ENCODE measurements at places on chromosomes 2 and 18. TPM values are rescaled to one million over a fixed set of nuclear protein-coding genes. Genes with fewer than 3 reads are reported as not detected.
A peak's percentile ranks its signal among the peaks of the same experiment; 100 is the strongest.

CD8A gene
- 1.1 TPM for total RNA-seq

POTEJ gene
- total RNA-seq: not detected

- no peak for DNase-seq
- H3K36me3 ChIP-seq: no peaks in the 10 kb centered on the region
- H3K27me3 ChIP-seq: no peaks in the 10 kb centered on the region
- no peak overlapping the region for H3K4me3 ChIP-seq
- no peaks in the 10 kb centered on the region for H3K4me1 ChIP-seq
- no peak overlapping the region for H3K27ac ChIP-seq
These were observed 180.7 kb upstream of the EPHA4 start for GRCh38 chr2:221752781-221753180.

DNA sequence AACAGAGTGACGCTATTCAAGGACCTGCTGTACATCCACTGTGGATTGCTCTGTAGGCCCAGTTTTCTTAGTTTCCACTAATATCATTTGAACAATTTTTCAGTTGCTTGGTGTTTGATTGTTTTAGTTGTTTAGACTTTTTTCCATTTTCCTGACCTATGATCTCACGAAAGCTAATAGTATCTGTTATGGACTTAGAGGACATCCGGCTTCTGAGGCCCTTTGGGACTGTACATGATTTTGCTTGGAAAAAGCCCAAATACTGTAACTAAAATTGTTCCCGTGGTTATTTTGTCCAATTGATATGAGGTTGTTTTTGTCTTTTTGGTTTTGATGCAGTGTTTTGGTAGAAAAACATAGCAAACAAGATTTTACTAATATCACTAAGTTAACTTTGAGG, 174.6 kb downstream of the PLCL1 start:
- DNase-seq: no peak
- peaks cover 8% of the 10 kb centered on the region for H3K36me3 ChIP-seq
- no peak overlapping the region for H3K27ac ChIP-seq
- no peaks in the 10 kb centered on the region for H3K27me3 ChIP-seq
- H3K4me1 ChIP-seq: peaks cover 13% of the 10 kb centered on the region
- no peak overlapping the region for H3K4me3 ChIP-seq

GAL3ST2 gene
- total RNA-seq: 0.94 TPM

MARCHF7 gene
- total RNA-seq: 78.3 TPM

DNA sequence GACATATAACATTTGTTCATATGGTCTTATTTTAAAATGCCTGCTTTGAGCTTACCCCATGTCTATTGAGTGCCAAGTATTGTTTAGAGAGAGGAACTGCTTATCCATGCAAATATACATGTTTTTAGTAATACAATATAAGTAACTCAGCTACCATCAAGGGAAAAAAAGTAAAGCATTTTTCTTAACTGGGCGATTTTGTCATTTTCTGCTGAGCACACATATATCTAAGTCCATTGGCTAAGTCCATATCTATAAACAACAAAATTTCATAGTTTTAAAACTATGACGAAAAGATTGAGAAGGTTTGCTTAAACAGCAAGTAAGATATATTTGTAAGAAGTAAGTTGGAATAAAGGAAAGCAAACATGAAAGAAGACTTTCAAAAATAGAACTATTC, 82.7 kb downstream of the CALCRL start:
- no peak for DNase-seq
- no peaks in the 10 kb centered on the region for H3K27me3 ChIP-seq
- no peak overlapping the region for H3K27ac ChIP-seq
- no peaks in the 10 kb centered on the region for H3K4me1 ChIP-seq

GRCh38 chr18:63949068-63949737, at the start of gene HMSD:
Gene HMSD, plus strand, starts transcription at chr18:63949301. Its CDS starts 4,155 bp downstream, at chr18:63953456.
- H3K4me1 ChIP-seq: peaks cover 43% of the 10 kb centered on the region
- peaks cover 27% of the 10 kb centered on the region for H3K27me3 ChIP-seq
- peak within 1 kb of the TSS; percentile 77 for H3K4me3 ChIP-seq
- peaks cover 5% of the 10 kb centered on the region for H3K36me3 ChIP-seq
- DNase-seq: peak; percentile 87

- H3K36me3 ChIP-seq: no peaks in the 10 kb centered on the region
- no peak for DNase-seq
- no peak overlapping the region for H3K27ac ChIP-seq
- peaks cover 52% of the 10 kb centered on the region for H3K27me3 ChIP-seq
These were observed 4.0 kb downstream of the TCF7L1 start for GRCh38 chr2:85137156-85137555.

DNA sequence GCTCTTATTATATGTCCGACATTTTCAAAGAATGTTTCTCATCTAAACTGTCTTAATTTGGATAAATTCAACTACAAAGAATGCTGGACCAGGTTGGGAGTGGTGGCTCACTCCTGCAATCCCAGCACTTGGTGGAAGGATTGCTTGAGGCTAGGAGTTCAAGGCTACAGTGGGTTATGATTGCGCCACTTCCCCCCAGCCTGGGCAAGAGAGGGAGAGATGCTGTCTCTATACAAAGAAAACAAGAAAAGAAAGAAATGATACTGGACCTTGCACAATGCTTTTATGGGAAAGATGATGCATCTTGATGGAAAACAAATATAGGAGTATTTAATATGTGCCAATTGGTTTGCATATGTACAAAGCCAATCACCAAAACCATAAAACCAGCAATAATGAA, 296.7 kb downstream of the LPIN1 start:
- no peak for DNase-seq
- no peaks in the 10 kb centered on the region for H3K36me3 ChIP-seq
- peaks cover 2% of the 10 kb centered on the region for H3K27me3 ChIP-seq
- H3K27ac ChIP-seq: no peak overlapping the region

GPR35 gene
- total RNA-seq: 3.6 TPM

- no peaks in the 10 kb centered on the region for H3K36me3 ChIP-seq
- H3K27me3 ChIP-seq: peaks cover 5% of the 10 kb centered on the region
- DNase-seq: no peak
- H3K27ac ChIP-seq: no peak overlapping the region
- no peak overlapping the region for H3K4me3 ChIP-seq
These were observed 277.8 kb downstream of the MYCN start for GRCh38 chr2:16218161-16218560.

ZNF804A gene
- not detected for total RNA-seq

DNA sequence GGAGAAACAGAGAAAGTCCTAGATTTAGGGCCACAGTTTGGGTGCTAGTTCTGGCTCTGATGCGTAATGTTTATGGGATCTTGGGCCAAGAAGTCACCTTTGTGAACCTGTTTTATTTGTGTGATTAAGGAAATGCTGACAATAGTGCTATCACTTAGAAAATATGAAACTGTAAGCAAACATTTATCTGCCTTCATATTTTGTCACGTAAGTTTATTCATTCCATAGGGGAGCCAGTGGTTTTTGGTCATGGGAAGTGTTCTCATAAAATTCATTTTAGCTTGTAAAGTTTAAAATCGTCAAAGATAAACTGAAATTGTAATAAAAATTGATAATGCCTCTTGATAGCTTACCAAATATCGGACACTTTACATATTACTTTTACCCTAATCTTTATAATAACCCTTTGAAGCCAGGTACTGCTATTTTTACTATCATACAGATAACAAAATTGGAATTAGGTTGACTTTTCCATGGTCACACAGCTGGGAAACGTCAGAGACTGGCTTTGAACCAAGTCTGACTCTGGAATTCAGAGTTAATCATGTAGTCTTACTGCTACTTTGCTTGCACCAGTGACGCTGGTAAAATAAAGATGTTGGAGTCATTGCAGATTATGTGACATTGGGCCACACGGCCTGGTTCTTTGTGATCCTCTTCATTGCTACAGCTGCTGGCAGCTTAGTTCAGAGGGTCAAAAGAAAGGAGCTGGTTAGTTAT, 99.7 kb downstream of the ICA1L start:
- H3K27me3 ChIP-seq: no peaks in the 10 kb centered on the region
- no peak for DNase-seq
- no peak overlapping the region for H3K27ac ChIP-seq
- H3K4me1 ChIP-seq: peaks cover 9% of the 10 kb centered on the region
- no peak overlapping the region for H3K4me3 ChIP-seq

ARMC9 gene
- 2.3 TPM for total RNA-seq
